ENCODE measurements at places on chromosomes 3 and 15.

DNA sequence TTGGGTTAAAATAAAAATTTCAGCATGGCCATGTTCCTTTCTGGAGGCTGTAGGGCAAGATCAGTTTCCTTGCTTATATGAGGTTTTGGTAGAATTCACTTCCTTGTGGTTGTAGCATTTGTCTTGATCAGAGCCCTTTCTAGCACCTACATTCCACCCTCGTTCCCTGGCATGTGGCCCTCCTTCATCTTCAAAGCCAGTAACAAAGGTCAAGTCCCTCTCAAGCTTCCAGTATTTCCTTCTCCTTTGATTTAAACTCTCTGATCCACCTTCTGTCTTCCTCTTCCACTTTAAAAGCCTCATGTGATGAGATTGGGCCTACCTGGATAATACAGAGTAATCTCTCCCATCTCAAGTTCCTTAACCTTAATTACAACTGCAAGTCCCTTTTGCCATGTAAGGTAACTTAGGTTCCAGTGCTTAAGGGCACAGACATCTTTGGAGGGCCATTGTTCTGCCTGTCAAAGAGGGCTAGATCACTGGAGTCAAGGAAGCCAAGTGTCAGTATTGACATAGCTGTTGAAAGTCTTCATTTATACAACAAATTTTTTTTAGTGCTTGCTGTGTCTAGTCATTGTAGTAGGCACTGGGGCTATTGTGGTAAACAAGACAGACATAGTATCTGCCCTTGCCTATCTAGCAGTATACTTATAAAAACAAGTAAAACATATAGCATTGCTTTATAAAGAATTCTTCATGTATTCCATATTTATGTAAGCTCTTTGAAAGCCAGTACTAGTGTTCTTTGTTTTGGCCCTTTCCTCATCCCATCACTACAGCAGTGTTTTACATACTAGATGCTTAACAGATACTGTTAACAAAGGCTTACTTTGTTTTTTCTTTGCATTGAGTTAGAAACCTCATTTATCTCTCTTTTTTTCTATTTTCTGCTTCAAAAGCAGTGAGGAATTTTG lies 40.7 kb downstream of the GLCE start:
- no peak for DNase-seq

DNA sequence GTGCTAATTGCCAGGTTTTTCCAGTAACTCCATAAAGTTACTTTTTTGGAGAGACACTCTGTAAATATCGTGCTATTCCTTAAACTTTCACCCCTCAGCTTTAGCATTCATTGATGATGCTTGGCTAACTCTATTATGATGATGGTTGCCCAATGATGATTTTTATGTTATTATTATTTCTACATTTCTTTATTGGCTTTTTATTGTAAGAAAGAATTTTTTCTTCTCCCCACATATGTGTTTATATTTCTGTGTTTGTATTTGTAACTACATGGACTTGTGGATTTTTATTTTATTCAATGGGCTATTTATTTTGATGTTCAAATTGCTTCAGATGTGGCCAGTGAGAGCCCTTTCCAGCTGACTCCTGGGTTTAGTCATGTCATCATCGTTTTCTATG lies 162.5 kb upstream of the BHLHE40 start:
- DNase-seq, result no peak

DNA sequence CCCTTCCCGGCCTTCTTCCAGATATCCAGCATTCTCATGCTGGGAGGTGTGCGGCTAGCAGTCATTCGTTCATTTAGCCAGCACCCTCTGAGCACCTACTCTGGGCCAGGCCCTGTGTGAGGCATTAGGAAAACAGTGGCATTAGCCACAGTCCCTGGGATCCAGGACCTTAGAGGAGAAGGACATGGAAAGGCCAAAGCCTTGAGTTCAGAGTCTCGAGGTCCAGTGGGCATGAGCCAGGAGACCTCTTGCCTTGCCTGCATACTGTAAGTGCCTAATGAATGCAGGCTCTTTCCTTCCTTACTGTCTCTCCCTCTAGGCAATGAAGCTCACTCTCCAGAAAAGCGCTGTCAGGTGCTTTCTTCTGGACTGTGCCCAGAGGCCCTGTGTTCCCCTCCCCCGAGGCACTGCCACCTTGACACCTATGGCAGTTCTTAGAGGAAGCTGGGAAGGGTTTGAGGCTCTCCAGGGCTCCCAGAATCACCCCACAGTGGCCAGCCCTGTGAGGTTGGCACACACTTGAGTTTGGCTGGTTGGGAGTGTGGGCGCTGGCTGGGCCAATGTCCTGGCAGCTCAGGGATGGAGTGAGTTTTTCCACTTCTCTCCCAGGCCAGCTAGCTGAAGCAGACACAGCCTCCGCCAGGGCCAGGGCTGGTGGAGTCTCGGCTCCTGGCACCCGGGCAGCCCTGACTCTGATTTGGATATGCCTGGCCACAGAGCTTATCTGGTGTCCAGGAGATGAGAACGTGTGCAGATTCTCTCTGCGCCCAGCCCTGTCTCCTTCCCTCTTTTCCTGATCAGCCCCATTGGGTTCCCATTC lies 5.4 kb downstream of the CORO2B start:
- DNase-seq, result no peak

DNA sequence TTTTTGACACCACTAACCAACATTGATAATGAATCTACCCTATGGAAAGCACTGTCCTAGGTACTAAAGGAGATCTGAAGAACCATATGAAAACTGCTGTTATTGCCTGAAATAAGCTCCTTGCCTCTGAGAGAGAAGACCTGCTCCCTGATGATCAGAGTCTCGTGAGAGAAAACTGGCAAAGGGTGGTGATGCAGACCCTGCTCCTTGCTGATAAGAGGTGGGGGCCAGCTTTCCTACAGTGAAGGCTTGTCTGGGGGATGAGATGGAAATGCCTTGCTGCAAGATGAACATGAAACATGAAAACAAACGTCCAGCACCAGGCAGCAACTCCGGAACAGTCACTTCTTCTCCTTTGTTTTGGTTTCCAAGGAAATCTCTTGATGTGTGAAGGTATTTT lies 31.9 kb downstream of the RASGRP1 start:
- no peak for DNase-seq

- no peak for DNase-seq
These were observed 2.7 kb downstream of the SLC6A20 start for GRCh38 chr3:45793482-45794176.

DNA sequence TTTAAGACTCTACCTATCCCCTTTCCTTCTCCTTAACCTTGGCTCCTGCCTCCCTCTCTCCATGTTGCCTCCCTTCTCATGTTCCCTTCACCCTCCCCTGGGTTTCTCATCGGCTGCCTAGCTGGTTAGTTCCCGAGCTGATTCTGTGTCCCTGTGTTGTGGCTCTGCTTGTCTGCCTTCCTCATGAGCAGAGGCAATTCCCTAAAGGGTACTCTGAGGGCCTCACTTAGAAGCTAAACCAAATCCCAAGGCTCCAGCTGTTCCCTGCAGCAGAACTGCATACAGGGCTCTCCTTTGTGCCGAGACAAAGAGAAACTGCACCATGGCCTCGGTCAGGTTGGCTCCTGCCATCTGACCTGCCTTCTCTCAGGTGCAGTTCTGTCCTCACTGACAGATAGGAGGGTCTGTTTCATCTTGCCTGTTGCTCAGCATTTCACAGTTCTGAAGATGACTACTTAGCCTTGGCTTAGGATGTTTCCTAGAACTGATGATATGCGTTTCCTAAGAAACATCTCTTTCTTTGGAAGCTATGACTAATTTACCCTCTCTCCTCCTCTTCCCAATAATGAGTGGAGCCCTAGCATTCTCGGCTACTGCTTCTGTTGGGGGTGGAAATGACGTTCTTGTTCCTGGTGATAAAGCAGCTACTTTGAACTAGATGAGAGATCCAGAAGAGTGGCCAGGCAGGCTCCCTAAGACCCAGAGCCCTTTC lies 27.1 kb downstream of the DUOX1 start:
- no peak for DNase-seq

GRCh38 chr3:183466575-183466974 lies 38.2 kb upstream of the MCF2L2 start:
- no peak for DNase-seq

Data from non-pigmented ciliary epithelial cell (primary cell).